ENCODE measurements at places on chromosomes 2 and 18.

GRCh38 chr2:84906108-84906899, 848 bp downstream of the TMSB10 start:
- no peak for DNase-seq

DNA sequence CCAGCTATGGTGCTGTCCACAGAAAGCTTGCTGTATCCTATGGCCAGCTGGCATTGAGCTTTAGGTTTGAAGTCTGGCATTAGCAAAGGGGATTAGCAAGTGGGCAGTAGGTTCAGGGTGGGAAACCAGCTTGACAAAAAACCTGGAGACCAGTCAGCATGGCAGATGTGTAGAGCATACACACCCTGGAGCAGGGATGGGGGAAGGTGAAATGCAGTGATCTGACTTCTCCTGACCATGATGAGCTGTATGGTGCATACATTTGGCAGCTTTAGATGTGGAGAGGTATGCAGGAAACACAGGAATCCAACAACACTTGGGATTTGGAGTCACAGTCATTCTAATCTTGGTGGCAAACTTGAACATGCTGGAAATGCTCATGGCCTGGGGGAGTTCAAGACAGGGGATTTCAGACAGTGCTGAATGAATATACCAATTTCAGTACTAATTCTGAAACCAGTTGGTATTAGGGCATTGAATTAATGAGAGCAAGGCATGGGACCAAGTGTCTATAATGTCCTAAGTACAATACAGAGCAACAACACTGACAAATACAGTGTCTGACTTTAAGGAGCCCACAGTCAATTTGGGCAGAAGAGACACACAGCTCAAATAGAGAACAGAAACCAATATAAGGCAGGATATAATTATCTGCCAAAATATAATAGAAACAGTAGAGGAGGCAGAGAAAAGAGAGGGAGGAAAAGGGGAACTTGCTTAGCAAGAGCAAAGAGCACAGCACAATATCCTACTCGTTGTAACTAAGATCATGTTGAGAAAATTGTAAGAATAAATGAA, 11.8 kb downstream of the ARHGAP15 start:
- no peak for DNase-seq

GRCh38 chr2:168034616-168035015, 212.8 kb downstream of the STK39 start:
- no peak for DNase-seq

DNA sequence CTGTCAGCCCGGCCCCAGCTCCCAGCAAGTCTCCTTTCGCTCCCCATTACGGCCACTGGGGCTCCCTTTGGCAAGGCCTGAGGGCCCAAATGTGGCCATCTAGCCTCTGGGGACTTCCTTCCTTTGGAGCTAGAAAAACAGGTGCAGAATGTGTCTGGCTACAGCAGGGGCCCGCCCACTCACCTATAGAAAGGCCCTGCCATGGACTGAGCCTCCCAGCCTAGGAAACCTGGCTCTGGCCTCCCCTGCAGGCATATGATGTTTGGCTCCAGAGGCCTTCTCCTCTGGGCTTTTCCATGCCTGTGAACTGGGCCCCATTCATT, 55.3 kb upstream of the ALPP start:
- no peak for DNase-seq

DNA sequence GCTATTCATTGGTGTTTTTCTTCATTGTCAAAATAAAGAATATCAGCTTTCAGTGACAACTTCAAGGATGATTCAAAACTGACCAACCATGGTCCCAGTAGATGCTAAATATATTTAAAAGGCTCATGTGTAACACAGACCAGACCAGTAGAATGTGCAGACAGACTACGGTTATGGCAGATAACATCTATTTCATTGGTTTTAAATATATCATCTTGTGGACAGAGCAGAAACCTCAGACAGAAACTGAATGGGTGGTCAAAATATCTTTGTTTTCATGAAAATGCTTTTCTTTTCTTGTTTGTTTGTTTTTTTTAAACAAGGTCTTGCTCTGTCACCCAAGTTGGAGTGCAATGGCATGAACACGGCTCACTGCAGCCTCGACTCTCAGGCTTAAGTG, 107.4 kb upstream of the CREB1 start:
- no peak for DNase-seq
